ENCODE measurements at places on chromosomes 11 and 22.

DNA sequence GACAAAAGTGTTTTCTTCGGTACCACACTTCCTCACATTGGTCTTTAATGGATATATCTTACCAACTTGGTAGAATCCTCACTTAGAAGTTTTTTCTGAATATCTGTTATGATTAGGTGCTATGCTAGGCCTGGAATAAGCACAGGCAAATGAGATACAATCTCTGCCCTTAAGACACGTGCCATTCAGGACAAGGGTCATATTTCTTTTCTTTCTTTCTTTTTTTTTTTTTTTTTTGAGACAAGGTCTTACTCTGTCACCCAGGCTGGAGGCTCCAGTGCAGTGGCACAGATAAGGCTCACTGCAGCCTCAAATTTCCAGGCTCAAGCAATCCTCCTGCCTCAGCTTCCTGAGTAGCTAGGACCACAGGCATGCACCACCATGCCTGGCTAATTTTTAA lies 23.0 kb downstream of the WBP2NL start:
- DNase-seq: no peak

GRCh38 chr11:125951731-125952130 lies 5.9 kb downstream of the VSIG10L2 start:
- no peak for DNase-seq

GRCh38 chr22:49080631-49081030 lies 747.0 kb downstream of the BRD1 start:
- DNase-seq: no peak

GRCh38 chr11:130095326-130095725 lies 25.6 kb downstream of the APLP2 start:
- no peak for DNase-seq

GRCh38 chr22:17348464-17349103 lies 20.7 kb upstream of the CECR2 start:
- DNase-seq: no peak
